ENCODE measurements at places on chromosomes 2 and 18.

DNA sequence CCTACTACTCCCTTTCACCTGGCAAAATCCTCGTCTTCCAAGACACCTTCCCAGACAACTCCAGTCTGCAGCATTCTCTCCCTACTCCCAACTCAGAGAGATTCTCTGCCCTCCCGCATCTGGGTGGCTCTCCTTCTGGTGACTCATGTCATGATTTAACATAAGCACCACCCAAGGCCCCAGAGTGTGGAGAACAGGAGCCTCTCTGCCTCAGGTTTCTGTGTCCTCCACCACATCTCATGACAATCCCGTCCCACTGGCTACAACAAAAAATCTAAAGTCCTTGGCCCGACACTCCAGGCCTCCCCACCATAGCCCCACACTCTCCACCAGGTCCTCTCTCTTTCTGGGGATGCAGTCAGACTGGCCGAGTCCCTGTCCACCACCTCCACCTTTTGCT, 197.1 kb downstream of the BCL11A start:
- no peak for DNase-seq

- no peak for DNase-seq
These were observed 216.9 kb downstream of the ARHGAP15 start for GRCh38 chr2:143345887-143346787.

DNA sequence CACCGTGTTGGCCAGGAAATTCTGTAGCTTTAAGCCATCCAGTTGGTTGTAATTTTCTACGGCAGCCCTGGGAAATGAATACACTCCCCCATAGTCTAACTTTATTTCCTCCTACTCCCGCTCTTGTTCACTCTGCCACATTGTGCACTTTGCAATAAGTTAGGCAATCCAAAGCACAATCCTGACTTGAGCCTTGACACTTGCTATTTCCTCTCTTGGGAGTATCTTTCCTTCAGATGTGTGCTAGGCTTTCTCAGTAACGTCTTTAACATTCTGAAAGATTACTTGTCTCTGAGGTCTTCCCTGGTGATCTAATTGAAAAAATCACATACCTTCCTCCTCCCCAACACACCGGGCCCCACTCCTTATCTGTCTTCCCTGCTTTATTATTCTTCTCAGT, 65.9 kb upstream of the RAB27B start:
- peak; percentile 80 for DNase-seq

DNA sequence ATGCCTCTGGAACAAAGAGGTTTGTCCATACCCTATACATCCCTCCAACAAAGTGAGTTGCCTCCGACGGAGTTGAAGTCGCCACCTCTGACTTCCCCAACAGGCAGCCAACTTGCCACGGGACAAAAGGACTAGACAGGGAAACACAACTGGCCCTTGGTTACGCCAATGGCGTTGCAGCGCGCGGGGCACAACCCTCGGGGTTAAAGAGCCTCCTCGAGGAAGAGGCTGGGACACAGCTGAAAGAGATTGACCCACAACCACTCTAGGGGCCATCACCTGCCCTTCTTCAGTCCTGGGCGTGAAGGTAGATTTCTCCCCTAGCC, 545 bp downstream of the GTF3C2 start:
- peak; percentile 61 for DNase-seq

DNA sequence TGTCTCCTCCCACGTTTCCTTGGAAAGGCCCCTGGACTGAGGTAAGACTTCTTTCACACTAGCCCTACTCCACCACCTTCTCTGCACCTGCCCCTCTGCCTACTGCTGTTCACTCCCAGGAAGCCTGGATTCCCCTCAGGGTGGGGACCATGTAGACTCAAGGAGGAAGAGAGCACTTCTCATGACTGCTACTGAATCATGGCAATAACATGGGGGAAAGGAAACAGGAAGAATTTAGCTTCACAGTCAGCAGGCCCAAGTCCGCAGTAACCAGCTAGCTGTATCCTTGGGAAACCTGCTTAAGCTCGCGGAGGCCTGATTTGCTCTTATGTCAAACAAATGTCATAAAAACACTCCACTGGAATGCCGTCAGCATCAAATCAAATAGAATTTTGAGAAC, 126.2 kb upstream of the CAPN13 start:
- DNase-seq: no peak

- peak; percentile 82 for DNase-seq
These were observed 107.9 kb upstream of the IL1R2 start for GRCh38 chr2:101883860-101884259.

GRCh38 chr2:200404615-200405014, 98.1 kb downstream of the SPATS2L start:
- no peak for DNase-seq

DNA sequence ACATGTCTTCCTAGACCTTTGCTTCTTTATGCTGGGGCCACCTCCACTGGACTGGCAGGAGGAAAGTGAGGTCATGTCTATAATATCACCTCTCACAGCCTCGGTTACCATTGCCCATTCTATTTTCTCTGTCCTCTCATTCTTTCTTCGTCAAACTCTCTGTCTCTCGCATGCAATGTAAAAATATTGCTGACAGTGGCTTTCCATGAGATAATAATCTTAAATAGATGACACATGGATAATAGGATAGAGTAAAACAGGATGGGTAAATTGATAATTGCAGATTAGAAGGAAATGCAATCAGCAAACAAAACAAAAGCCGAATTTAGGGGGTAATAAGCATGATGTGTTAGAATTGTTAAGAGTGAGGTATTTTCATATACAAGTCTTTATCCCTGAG, 215.7 kb upstream of the PARD3B start:
- no peak for DNase-seq

DNA sequence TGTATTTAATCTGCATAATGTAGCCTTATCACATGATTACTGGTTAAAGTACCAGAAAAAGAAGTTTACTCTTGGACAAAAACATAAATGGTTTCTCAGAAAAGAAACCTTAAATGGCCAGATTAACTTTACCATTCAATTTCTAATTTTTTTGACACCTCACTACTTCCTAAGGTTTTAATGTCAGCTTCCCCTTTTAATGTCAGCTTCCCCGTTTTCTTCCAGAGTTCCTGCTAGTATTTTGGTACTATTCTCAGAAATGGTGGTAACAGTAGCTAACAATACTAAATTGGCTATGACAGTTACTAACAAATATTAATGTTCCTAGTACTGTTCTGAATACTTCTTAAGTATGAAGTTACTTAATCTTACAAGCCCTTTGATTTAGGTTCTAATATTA, 22.4 kb upstream of the SLC8A1 start:
- DNase-seq: no peak

- peak; percentile 52 for DNase-seq
These were observed 30.2 kb downstream of the ITGB1BP1 start for GRCh38 chr2:9392898-9393765.

GRCh38 chr2:203960811-203961210, 24.2 kb downstream of the ICOS start:
- no peak for DNase-seq

DNA sequence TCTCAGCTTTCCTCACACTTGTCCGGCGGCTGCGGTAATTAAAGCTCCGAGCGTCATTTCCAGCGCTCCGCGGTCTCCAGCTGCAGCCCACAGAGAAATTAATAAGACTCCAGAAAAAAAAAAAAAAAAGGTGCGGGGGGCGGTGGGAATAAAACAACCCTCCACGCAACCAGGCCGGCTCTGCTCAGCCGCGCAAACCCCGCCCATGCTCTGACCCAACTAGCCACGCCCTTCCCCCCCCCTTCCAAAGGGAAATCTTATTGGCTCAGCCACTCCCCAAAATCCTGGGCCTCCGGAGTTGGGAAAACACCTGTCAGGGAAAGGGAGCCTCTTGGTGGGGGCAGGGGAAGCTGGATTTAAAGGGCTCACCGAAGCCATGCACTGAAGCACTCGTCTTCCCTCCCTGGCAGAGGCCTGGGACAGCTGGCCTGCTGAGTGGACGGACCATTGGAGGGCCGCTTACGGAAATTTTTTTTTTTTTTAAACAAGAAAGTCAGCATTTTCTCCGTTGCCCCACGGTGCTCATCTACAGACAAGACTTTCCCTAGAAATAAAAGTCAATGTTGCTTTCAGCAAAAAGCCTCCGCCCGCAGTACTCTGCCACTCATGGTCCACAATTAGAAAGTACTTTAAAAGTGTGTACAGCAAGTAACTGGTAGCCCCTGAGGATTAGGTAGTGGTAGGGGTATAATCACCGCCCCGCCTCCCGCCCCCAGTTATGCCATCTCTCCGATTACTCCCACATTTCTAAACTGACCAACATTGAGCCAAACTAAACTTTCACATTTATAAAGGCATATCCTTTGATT, 674 bp upstream of the ERBB4 start:
- peak; percentile 13 for DNase-seq

DNA sequence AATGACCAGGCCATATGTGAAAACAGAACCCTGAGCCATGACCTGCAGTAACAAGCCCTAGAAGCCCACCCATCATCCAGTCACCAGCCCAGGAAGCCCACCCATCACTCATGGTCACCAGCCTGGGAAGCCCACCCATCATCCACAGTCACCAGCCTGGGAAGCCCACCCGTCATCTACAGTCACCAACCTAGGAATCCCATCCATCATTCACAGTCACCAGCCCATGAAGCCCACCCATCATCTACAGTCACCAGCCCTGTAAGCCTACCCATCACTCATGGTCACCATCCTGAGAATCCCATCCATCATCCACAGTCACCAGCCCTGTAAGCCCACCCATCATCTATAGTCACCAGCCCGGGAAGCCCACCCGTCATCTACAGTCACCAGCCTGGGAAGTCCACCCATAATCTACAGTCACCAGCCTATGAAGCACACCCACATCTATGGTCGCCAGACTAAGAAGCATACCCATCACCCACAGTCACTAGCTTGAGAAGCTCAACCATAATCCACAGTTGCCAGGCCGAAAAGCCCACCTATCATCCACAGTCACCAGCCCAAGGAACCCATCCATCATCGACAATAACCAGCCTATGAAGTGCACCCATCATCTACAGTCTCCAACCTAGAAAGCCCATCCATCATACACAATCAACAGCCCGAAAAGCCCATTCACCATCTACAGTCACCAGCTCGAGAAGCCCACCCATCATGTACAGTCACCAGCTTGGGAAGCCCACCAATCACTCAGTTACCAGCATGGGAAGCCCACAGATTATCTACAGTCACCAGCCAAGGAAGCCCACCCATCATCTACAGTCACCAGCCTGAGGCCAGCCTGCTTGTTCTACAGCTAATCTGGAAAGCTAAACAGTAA, 91.9 kb downstream of the TWIST2 start:
- DNase-seq: no peak

DNA sequence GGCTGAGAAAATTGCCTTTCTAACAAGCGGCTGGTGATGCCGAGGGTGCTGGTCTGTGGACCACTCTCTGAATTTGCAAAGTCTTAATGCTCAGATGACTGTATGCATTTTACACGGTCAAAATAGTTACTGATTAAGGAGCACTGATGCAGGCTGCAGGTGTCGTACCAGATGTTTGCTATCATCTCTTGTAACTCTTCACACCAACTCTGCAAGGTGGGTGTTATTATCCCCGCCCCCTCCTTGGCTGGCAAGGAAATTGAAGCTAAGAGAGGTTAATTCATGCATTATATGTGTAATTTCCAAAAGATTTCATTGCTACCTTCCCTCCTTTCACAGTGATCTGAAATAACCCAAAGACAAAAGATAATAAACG, 13.0 kb upstream of the LBH start:
- DNase-seq: no peak

DNA sequence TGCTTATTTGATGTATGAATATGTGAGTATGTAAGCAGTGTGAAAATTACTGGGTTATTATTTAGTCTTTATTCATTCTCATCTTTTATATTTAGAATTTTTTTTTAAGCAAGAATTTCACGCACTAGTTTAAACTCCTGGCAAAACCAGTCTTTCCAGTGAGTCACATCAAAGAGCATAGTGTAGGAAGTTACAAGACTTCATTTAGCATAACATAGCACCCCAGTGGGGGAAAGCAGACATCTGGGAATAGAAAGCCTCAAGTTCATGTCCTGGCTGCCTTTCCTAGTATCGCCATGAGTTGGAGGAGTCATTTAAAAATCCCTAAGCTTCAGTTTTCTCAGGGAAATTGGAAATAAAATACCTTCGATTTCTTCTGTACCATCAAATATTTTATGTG, 408.3 kb downstream of the NUP35 start:
- DNase-seq: no peak

DNA sequence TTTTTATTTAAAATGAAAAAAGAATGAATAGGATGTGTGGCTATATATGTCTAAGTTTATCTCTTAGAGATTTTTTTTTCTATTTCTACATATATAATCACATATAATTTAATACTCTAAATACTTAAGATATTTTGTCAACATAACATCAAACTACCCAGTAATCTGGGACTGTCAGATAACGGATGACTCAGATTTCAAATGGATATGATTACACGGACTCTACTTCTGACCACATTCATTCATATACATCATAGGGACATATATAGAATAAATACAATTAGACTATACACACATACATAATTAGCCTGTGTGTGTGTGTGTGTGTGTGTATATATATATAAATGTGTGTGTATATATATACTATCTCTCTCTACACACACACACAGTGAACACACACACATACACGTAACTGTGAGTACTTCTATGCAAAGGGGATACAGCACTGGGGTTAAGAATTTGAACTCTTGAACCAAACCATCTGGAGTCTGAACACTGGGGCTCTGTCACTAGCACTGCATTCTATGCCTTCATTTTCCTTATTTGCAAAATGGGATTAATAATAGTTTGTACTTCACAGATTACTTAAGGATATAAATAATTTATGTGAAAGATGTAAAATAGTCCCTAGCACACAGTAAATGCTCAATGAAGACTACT, 59.5 kb downstream of the CHN1 start:
- DNase-seq: no peak

DNA sequence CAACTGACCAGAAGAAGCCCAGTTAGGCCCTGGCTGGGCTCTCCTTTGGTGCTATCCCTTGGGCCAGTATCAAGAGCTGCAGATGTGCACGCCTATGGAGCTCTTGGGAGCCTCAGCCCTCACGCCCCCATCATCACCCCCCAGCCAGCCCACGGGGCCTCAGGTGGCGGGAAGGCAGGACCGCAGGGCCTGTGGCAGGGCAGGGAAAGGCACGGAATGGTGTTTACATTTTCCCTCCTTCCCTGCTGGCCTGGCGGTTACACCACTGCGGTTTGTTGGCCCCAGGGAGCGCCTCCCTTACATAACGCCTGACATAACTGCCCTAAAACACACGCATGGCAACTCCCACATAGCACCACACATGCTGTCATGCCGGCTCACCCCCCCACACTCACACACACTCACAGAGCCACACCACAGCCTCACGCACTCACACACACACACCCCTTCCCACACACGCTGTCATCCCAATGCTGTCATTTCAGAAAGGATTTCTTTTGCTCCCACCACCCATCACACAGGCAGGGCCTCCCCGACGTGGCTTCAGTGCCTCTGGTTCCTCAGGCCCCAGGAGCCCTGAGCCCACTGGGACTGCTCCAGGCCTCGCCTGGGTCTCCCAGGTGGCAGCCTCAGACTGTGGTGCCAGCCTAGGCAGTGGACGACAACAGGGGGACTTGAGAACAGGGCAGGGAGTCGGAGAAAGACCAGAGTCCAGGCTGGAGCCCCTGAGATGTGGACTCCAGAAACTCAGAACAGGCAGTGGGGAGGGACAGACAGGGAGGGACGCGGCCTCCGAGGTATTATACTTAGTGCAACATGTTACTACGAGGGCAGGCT, 15.7 kb downstream of the ZFP36L2 start:
- DNase-seq: peak; percentile 80
